ENCODE measurements at places on chromosomes 11 and 22.

GRCh38 chr22:44659140-44659539 is 42.9 kb upstream of the PRR5 start:
- DNase-seq = no peak

- no peak for DNase-seq
Observed at GRCh38 chr22:23497016-23497885, 82.8 kb downstream of the IGLL1 start.

- DNase-seq = no peak
Observed at GRCh38 chr22:30244066-30244465, 2.5 kb downstream of the LIF start.

- DNase-seq = peak; percentile 88
Observed at GRCh38 chr22:28139961-28140360, 220.9 kb upstream of the PITPNB start.

- peak; percentile 37 for DNase-seq
Observed at GRCh38 chr22:44638971-44639760, 62.8 kb upstream of the PRR5 start.

DNA sequence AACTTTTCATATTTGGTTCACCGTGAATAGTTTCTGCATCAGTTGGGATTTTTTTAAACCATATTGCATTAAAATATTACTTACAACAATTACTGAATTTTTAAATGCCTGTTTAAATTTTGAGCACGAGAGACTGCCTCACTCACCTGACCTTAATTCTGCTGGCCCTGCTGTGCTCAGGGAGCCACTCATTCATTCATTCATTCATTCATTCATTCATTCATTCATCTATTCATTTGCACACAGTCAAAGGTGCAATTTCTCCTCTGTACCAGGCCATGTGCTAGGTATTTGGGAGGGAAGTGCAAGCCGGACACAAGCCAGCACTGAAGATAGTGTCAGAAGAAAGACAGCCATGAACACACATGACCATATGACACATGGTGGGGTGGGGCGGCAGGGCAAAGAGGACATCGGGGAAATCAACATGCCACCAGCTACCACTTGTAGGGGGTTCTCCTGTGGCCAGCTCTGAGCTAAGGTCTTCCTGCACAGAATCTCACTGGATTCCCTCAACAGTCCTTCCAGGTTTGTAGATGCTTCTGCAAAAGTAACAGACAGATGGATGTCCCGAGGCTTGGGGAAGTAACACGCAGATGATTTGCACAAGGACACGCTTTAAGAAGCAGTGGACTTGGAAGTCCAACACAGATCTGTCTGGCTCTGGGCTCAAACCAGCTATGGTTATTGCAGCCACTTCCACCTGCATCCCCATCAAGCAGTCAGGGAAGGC is 568 bp upstream of the CSF2RB start:
- DNase-seq = no peak

All from fibroblast of the aortic adventitia (primary cell).